ENCODE measurements at places on chromosomes 7 and 10.

- no peaks in the 10 kb centered on the region for H3K27me3 ChIP-seq
- H3K4me3 ChIP-seq, result no peak overlapping the region
- no peak for DNase-seq
- H3K4me1 ChIP-seq, result no peaks in the 10 kb centered on the region
Observed at GRCh38 chr7:3378390-3379150, 77.5 kb downstream of the SDK1 start.

- no peak for DNase-seq
- H3K27ac ChIP-seq, result no peak overlapping the region
- no peaks in the 10 kb centered on the region for H3K27me3 ChIP-seq
- H3K4me3 ChIP-seq, result no peak overlapping the region
Observed at GRCh38 chr10:125213541-125214282, 53.3 kb upstream of the CTBP2 start.

GRCh38 chr7:89054361-89054760 is 258.8 kb upstream of the TEX47 start:
- H3K4me3 ChIP-seq, result no peak overlapping the region
- DNase-seq, result no peak
- no peaks in the 10 kb centered on the region for H3K36me3 ChIP-seq
- H3K27me3 ChIP-seq, result no peaks in the 10 kb centered on the region
- H3K27ac ChIP-seq, result no peak overlapping the region
- H3K4me1 ChIP-seq, result no peaks in the 10 kb centered on the region

- no peak overlapping the region for H3K27ac ChIP-seq
- H3K36me3 ChIP-seq, result no peaks in the 10 kb centered on the region
- DNase-seq, result no peak
- no peaks in the 10 kb centered on the region for H3K4me1 ChIP-seq
- H3K27me3 ChIP-seq, result no peaks in the 10 kb centered on the region
Observed at GRCh38 chr10:67086327-67087134, 160.7 kb downstream of the LRRTM3 start.

Data from effector memory CD4-positive, alpha-beta T cell (primary cell).